ENCODE measurements at places on chromosomes 16 and 17. TPM values are rescaled to one million over a fixed set of nuclear protein-coding genes. Genes with fewer than 3 reads are reported as not detected.

KCTD11 gene
- 17.4 TPM for total RNA-seq

KRTAP4-4 gene
- total RNA-seq = not detected

SYCE1L gene
- not detected for total RNA-seq

ASGR2 gene
- total RNA-seq = not detected

DNA sequence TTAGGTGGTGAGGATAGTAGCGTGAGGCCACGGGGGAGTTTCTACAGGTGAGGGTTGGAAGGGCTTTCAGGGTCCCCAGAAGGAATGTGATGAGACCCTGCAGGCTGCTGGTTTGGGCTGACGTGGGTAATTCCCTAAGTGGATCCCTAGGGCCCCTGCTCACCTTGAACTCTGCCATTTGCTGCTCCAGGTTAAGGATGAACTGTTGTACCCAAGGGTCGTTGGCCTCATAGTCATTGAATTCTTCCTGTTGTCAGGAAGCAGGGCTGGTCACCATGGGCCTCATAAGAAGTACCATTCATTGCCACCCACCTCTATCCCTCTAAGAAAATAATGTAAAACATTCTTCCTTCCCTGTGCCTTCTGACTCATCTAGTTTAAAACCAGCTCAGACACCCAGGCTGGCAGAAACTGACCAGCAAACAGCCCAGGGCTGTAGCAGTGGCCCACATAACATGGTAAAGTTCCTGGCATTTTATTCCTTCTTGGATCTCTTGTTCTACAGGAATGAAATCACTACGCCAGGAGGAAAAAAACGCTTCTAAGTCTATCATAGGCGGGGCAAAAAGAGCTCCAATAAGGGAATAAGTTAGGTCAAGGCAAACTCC lies 27.6 kb downstream of the FCSK start:
- H3K36me3 ChIP-seq = peaks cover 73% of the 10 kb centered on the region
- DNase-seq = no peak
- no peak overlapping the region for H3K4me3 ChIP-seq
- H3K4me1 ChIP-seq = peaks cover 12% of the 10 kb centered on the region

DNA sequence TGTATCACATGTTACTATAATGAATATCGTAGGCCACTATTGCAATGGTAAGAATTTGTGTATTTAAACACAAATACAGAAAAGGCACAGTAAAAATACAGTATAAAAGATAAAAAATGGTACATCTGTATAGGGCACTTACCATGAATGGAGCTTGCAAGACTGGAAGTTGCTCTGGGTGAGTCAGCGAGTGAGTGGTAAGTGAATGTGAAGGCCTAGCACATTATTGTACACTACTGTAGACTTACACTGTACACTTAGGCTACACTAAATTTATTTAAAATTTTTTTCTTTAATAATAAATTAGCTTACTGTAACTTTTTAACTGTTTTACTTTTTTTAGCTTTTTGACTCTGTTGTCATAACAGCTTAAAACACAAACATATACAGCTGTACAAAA lies 42.5 kb downstream of the AKAP10 start:
- H3K27ac ChIP-seq = no peak overlapping the region
- H3K27me3 ChIP-seq = no peaks in the 10 kb centered on the region
- no peak overlapping the region for H3K4me3 ChIP-seq
- no peaks in the 10 kb centered on the region for H3K4me1 ChIP-seq
- no peak for DNase-seq

DNA sequence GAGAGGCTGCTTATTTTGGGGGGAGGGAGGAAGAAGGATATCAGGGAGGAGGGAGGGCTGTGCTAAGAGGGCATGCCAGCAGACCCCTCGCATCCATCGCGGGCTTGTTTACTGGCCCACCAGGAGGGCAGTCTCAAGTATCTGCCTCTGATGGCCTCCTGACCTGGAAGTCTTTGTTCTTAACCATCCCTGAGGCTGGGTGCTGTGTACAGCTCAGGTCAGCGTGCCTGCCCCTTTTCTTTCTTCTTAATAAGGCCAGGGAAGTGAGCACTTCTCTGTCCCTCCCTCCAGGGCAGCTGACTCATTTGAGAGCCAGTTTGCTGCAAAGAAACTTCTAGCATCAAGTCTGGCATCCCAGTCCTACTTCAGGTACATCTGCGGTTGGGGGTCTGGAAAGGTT lies 157.0 kb downstream of the CCDC182 start:
- H3K4me1 ChIP-seq = no peaks in the 10 kb centered on the region
- no peak overlapping the region for H3K4me3 ChIP-seq
- H3K36me3 ChIP-seq = no peaks in the 10 kb centered on the region
- H3K27ac ChIP-seq = no peak overlapping the region

- DNase-seq = no peak
- H3K4me3 ChIP-seq = no peak overlapping the region
- H3K4me1 ChIP-seq = no peaks in the 10 kb centered on the region
- H3K27ac ChIP-seq = peak overlapping the region; percentile 46
- H3K36me3 ChIP-seq = no peaks in the 10 kb centered on the region
Measured at GRCh38 chr17:9095390-9095789, 74.1 kb downstream of the NTN1 start.

DNA sequence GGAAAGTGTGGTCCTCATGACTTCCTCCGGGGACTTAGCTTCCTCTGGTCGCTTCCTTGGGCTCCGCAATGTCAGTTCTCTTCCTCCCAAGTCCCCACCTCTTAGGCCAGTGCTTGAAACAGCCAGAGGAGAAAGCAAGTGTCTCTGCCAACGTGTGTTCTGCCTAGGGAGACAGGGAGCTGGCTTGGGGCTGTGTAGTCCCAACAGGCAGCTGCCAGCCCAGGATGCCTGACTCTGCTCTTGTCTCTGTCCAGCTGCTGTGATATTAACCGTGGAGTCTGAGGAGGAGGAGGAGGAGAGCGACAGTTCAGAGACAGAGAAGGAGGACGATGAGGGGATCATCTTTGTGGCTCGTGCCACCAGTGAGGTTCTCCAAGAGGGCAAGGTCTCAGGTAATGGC lies 13.5 kb upstream of the PLEKHG4 start:
- no peaks in the 10 kb centered on the region for H3K36me3 ChIP-seq
- H3K27me3 ChIP-seq = no peaks in the 10 kb centered on the region
- H3K4me1 ChIP-seq = no peaks in the 10 kb centered on the region
- no peak overlapping the region for H3K4me3 ChIP-seq

GRCh38 chr17:58207451-58207850 lies 11.6 kb downstream of the MKS1 start:
- no peak overlapping the region for H3K4me3 ChIP-seq
- H3K27me3 ChIP-seq = no peaks in the 10 kb centered on the region
- DNase-seq = no peak
- no peak overlapping the region for H3K27ac ChIP-seq

GRCh38 chr17:7988750-7989178 lies 13.7 kb upstream of the GUCY2D start:
- no peaks in the 10 kb centered on the region for H3K27me3 ChIP-seq
- no peak overlapping the region for H3K4me3 ChIP-seq
- H3K27ac ChIP-seq = no peak overlapping the region
- H3K4me1 ChIP-seq = peaks cover 10% of the 10 kb centered on the region
- DNase-seq = no peak
- no peaks in the 10 kb centered on the region for H3K36me3 ChIP-seq

DNA sequence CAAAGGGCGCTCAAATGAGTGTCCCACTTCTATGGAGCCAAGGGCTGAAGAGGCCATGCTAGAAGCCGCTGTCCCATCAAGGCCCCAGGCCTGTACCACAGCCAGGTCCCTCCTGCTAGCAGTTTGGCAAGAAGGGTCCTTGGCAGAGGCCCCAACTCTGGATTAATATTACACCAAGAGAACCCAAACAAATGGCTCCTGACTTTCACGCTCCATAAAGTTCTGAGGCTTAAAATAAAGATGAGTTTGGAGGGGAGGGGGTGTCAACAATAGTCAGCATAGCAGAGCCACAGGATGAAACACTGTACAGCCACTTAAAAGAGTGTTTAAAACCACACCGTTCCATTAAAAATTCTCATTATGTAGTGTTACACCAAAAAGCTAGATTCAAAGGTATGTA lies 30.5 kb downstream of the CUEDC1 start:
- H3K4me1 ChIP-seq = peaks cover 100% of the 10 kb centered on the region
- H3K4me3 ChIP-seq = no peak overlapping the region
- no peaks in the 10 kb centered on the region for H3K36me3 ChIP-seq
- peak overlapping the region; percentile 98 for H3K27ac ChIP-seq
- no peaks in the 10 kb centered on the region for H3K27me3 ChIP-seq
- DNase-seq = no peak

DNA sequence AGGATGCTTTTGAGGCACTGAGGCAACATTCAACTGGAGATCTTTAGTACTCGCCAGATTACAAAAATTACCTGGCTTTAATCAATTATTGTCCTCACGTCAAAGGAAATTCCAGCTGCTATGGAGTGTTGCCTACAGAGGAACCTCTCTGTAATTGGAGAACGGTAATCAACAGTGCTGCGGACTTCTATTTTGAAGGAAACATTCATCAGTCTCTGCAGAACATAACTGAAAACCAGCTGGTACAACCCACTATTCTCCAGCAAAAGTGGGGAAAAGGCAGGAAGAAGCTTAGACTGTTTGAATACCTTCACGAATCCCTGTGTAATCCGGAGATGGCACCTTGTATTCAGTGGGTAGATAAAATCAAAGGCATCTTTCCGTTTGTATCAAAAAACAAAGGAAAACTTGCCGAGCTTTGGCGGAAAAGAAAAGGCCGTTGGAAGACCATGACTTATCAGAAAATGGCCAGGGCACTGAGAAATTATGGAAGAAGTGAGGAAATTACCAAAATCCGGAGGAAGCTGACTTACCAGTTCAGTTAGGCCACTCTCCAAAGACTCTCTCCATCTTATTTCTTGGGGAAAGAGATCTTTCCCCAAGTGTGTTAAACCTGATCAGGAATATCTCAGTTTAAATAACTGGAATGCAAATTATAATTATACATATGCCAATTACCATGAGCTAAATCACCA lies 3.0 kb downstream of the SLC35G3 start:
- no peak overlapping the region for H3K27ac ChIP-seq
- H3K36me3 ChIP-seq = no peaks in the 10 kb centered on the region
- no peak overlapping the region for H3K4me3 ChIP-seq
- no peaks in the 10 kb centered on the region for H3K4me1 ChIP-seq
- peaks cover 4% of the 10 kb centered on the region for H3K27me3 ChIP-seq
- no peak for DNase-seq

DNA sequence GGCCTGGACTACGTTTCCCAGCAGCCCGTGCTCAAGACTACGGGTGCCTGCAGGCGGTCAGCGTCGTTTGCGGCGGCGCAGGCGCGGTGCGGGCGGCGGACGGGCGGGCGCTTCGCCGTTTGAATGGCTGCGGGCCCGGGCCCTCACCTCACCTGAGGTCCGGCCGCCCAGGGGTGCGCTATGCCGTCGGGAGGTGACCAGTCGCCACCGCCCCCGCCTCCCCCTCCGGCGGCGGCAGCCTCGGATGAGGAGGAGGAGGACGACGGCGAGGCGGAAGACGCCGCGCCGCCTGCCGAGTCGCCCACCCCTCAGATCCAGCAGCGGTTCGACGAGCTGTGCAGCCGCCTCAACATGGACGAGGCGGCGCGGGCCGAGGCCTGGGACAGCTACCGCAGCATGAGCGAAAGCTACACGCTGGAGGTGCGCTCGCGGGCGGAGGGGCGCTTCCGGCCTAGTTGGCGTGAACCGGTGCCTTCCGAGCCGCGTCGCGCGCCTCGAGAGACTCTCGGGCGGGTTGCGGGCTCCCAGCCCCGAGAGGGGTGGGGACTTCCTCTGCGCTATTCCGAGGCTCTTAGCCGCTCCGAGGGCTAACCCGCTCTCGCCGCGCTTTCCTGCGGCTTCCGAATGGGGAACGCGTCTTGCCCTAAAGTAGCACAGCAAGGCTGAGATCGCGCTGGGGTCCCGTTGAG lies at the start of gene RBL2:
TSS of gene RBL2 (plus strand) at position 95 of the 689 bp plus-strand sequence. CDS start at position 181, 86 bp downstream.
- no peaks in the 10 kb centered on the region for H3K27me3 ChIP-seq
- peaks cover 17% of the 10 kb centered on the region for H3K4me1 ChIP-seq
- H3K27ac ChIP-seq = peak within 1 kb of the TSS; percentile 95
- peak within 1 kb of the TSS; percentile 100 for H3K4me3 ChIP-seq

- H3K36me3 ChIP-seq = peaks cover 30% of the 10 kb centered on the region
- H3K4me1 ChIP-seq = peaks cover 14% of the 10 kb centered on the region
- H3K27ac ChIP-seq = no peak overlapping the region
- no peaks in the 10 kb centered on the region for H3K27me3 ChIP-seq
- no peak for DNase-seq
Measured at GRCh38 chr17:2343421-2343820, 6.1 kb downstream of the SGSM2 start.

GRCh38 chr16:61812251-61812650 lies 224.0 kb downstream of the CDH8 start:
- H3K36me3 ChIP-seq = no peaks in the 10 kb centered on the region
- no peak for DNase-seq
- H3K4me1 ChIP-seq = no peaks in the 10 kb centered on the region
- H3K27me3 ChIP-seq = no peaks in the 10 kb centered on the region
- no peak overlapping the region for H3K27ac ChIP-seq

DNA sequence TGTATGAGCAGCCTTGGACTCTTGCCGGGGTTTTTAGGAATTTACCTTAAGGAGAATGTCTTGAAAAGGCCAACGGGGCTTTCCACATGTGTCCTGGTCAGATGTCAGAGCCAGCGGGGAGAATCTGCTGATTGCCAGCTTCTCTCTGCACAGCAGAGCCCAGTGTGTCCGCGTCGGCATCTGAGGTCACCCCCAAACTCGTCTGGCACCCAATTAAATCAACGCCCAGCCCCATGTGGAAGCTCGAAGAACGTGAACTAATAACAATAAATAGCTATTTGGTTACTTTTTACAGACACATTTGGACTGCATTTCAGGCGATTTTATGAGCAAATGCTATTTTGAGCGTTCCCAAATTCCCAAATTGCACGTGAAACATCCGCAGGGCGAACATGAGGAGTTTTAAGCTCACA lies 303.5 kb downstream of the FOXL1 start:
- H3K36me3 ChIP-seq = no peaks in the 10 kb centered on the region
- no peaks in the 10 kb centered on the region for H3K27me3 ChIP-seq
- no peak for DNase-seq
- H3K4me3 ChIP-seq = no peak overlapping the region
- peaks cover 7% of the 10 kb centered on the region for H3K4me1 ChIP-seq

DNA sequence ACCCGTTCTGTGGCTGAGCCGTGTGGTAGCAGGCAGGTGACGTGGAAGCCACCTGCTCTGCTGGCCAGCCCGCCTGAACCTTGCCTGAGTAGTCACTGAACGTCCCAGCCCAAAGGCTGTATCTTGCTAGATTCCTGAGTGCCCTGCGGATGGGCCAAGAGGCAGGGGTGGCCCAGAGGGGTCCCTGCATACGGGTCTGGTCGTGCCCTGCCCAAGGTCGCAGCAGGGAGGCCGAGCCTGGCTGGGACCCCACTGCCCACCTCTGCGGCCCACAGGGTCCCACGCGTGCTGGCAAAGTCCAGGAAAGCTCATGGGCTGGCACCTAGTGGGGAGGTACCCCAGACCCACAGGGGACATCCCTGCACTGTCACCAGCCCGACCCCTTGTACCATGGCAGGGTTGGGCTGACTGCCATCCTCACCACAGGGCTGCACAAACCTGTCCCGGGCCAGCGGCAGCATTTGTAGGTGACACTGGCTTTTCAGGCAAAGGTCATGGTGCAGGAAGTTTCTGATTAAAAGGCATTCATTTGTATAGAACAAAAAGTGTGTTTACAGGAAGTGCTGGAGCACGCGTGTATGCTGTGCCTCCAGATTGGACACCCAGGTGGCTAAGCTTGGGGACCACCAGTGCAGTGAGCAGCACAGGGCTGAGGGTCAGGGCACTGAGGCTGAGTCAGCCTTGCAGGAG lies 45.1 kb upstream of the ZC3H18 start:
- H3K4me3 ChIP-seq = no peak overlapping the region
- DNase-seq = no peak
- peaks cover 12% of the 10 kb centered on the region for H3K36me3 ChIP-seq
- H3K4me1 ChIP-seq = peaks cover 51% of the 10 kb centered on the region
- peaks cover 19% of the 10 kb centered on the region for H3K27me3 ChIP-seq
